ENCODE measurements at places on chromosomes 7 and 10.

- H3K4me1 ChIP-seq = peaks cover 23% of the 10 kb centered on the region
- DNase-seq = no peak
- no peaks in the 10 kb centered on the region for H3K27me3 ChIP-seq
- no peaks in the 10 kb centered on the region for H3K36me3 ChIP-seq
- no peak overlapping the region for H3K27ac ChIP-seq
These were observed 37.8 kb downstream of the RSU1 start for GRCh38 chr10:16779384-16779915.

- H3K4me1 ChIP-seq = no peaks in the 10 kb centered on the region
These were observed 23.2 kb downstream of the PILRA start for GRCh38 chr7:100396421-100396982.

DNA sequence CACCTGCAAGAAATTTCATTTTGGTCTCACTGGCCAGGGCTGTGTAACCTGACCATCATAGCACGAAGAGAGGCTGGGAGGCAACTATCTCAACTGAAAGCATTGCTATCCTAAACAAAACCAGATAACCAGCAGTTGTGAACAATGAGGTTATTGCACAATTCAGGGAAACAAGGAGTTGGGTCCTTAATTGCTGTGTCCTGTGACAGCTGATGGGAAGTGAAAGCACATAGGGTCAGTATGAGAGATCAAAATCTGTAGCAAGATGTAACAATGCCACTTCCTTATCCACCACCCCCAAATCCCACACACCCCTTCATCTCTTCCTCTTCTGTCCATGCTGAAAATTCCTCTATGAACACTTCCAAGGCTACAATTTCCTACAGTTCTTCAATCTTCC lies 80.2 kb downstream of the HTR7 start:
- H3K27ac ChIP-seq = no peak overlapping the region
- no peaks in the 10 kb centered on the region for H3K36me3 ChIP-seq
- H3K27me3 ChIP-seq = no peaks in the 10 kb centered on the region
- peak; percentile 42 for DNase-seq
- H3K4me1 ChIP-seq = no peaks in the 10 kb centered on the region

DNA sequence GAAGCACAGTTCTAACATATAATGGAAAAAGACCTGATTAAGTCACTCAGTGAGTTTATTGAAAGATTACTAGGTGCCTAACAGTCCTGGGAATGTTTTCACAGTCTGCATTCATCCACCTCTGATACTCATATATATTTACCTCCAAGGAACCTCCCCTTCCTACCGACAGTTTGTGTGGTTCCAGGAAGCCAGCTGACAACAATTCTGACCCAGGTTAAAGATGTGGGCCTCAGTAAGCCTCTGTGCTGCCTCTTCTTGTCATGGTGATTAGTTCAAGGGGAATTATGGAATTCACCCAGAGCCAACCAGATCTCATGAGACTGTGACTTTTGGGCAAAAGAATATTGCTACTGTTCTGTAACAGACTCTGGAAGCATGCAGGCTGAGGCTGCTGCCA lies 186.8 kb downstream of the NXPH1 start:
- H3K27me3 ChIP-seq = no peaks in the 10 kb centered on the region
- no peak for DNase-seq
- H3K4me3 ChIP-seq = no peak overlapping the region
- H3K27ac ChIP-seq = no peak overlapping the region

GRCh38 chr7:80918909-80919721 lies at the start of gene SEMA3C:
Gene SEMA3C, minus strand, starts transcription at chr7:80919051. Its CDS starts 2,270 bp downstream, at chr7:80916781.
- H3K36me3 ChIP-seq = no peaks in the 10 kb centered on the region
- DNase-seq = peak; percentile 84
- H3K4me1 ChIP-seq = peaks cover 16% of the 10 kb centered on the region
- H3K27me3 ChIP-seq = no peaks in the 10 kb centered on the region
